DMS79 (cell line): ENCODE measurements at places on chromosomes 6 and 20.
A peak's percentile ranks its signal among the peaks of the same experiment; 100 is the strongest.

- DNase-seq = no peak
Observed at GRCh38 chr20:49338061-49338460, 60.2 kb upstream of the ZNFX1 start.

GRCh38 chr6:38116248-38116647, 296.7 kb downstream of the ZFAND3 start:
- no peak for DNase-seq

- DNase-seq = no peak
Observed at GRCh38 chr6:94769197-94769596, 808.1 kb upstream of the MANEA start.

GRCh38 chr6:117266257-117267053, 1.1 kb downstream of the VGLL2 start:
- DNase-seq = no peak

GRCh38 chr6:79630883-79631692, at the start of gene SH3BGRL2:
TSS of gene SH3BGRL2 (plus strand) at chr6:79631329. CDS start at chr6:79631462, 133 bp downstream.
- peak; percentile 73 for DNase-seq

DNA sequence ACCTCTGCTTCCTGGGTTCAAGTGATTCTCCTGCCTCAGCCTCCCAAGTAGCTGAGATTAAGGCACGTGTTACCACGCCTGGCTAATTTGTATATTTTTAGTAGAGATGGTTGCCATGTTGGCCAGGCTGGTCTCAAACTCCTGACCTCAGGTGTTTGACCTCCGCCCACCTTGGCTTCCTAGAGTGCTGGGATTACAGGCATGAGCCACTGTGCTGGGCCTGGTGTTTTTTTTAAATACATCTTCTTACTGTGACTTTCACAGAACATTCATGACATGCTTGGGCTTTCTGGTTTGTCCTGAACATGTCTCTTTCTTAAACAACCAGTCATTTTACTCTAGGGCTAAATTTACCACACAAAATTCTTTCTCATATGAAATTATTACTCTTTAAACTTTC, 34.7 kb upstream of the FAM8A1 start:
- DNase-seq = no peak

DNA sequence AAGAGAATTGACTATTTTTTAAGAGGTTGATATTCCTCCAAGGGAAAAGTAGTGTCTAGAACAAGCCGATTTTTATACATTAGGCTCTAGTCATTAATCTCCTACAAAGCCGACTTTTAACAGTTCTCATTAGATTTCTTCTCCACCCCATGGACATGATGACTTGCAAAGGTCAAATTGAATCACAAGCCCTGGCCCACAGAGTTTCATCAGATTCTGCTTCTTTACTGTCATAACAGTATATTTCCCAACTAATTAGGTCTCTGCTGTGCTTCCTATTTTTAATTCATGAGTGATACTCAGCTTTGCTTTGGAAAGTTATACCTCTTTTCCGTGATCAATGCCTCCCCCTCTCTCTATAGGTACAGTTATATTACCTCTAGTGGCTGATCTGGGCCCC, 90.6 kb upstream of the ADGRB3 start:
- no peak for DNase-seq

- no peak for DNase-seq
Observed at GRCh38 chr6:108874470-108875160, 26.4 kb downstream of the ARMC2 start.

- no peak for DNase-seq
Observed at GRCh38 chr6:2718334-2719092, 32.2 kb downstream of the MYLK4 start.

DNA sequence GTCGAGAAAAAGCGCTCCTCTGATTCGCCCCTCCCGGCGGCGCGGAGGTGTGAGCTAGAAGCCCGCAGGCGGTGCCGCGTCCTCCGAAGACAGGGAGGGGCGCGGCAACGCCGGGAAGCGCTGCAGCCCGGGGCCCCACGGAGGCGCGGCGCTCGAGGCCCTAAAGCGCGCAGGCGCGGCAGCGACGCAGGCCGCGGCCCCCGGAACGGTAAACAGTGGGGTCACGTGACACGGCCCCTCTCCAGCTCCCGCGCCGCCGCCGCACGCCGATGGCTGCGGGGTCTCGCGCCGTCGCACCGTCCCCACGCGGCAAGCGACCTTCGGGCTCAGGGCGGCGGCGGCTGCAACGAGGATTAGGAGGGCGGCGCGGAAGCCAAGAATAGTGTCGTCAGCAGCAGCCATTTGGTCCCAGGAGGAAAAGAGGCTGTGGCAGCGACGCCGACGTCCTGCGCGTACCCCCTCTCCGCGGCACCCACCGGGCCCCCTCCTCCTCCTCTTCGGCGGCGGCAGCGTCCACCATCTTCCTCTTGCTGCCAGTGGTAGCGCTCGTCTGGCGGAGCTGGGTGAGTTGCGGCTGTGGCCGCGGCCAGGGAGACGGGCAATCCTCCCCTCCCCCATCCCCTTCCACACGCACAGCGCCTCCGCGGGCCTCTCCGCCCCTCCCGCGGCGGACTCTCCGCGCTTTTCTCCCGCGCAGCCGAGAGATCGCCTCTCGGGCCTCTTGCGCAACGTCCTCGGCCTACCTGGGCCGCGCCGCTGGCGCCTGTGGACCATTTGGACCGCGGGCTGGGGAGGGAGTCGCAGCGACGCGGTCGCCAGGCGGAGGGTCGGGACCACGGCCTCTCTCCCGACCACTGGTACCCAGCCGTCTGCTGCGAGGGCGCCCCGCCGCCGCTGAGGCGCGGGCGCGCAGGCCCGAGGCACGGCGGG, at the start of gene PHF3:
PHF3 (plus strand) TSS at position 215 of the 930 bp plus-strand sequence. CDS start 10,750 bp downstream, outside the sequence.
- peak; percentile 70 for DNase-seq

DNA sequence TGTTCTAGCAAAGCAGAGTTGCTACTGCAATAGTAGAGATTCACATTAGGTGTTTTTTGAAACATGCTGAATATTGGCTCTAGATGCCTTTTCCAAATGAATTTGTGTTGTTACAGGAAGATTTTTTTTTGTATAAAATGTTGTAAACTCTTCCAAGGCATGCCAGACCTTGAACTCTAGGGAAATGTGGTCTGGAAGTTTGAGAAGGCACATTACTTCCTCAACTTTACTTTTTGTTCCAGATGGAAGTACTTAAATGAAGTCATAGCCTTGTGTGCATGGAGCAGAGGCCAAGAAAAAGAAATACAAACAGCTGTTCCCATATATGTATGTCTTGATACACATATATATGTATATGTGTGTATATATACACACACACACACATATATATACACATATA, 585.7 kb upstream of the MARCKS start:
- DNase-seq = no peak

DNA sequence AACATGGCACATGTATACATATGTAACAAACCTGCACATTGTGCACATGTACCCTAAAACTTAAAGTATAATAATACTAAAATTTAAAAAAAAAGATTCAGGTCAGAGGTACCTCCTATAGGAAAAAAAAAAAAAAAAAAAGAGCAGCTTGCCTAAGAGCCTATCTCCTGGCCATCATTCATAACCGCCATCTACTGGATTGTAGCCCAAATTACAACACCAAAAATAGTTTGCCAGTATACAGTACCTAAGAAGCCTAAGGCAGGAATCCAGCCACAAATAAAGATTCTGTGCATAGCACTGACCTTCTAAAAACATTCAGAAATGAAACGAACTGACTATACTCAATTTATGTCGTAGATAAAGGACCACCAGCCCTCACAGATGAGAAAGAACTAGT, 438.4 kb upstream of the ADGRB3 start:
- DNase-seq = no peak

DNA sequence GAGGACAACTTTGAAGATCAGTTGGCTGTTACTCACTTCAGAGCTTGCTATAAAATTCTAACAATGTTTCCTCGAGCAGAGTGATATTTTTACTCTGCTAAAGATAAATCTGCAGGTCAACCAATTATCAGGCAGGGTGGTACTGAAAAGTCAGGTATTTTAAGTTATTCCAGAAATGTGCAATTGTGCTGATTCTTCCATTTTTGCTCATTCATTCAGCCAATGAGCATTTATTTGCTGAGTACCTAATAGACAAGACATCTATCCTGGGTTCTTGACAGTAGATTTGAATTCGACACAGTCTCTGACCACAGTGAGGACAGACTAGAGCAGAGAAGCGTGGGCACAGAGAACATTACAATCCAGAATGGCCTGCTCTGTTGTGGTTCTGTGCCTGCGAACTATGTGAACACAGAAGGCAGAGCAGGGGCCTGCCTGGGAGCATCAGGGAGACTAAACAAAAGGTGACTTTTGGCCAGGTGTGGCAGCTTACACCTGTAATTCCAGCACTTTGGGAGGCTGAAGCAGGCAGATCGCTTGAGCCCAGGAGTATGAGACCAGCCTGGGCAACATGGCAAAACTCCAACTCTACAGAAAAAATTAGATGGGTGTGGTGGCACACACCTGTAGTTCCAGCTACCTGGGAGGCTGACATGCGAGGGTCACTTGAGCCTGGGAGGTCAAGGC, 14.8 kb downstream of the TPMT start:
- no peak for DNase-seq

DNA sequence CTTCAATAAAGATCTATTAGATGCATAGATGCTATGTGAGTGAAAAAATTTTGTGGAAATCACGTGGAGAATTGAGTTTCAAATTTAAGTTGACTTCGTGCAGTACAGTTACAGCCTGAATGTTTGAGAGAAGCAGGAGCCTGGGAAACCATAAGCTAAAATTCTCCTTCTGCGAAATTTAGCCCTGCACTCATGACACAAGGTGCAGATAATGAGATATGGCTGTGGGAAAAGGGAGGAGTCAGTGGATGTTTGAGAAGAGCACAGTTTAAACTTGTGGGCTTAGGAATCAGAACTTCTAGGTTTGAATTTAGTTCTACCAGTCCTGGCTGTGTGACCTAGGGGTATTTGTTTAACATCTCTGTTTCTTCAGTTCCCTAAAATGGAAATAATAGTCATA, 32.1 kb upstream of the SIRPG start:
- DNase-seq = no peak

DNA sequence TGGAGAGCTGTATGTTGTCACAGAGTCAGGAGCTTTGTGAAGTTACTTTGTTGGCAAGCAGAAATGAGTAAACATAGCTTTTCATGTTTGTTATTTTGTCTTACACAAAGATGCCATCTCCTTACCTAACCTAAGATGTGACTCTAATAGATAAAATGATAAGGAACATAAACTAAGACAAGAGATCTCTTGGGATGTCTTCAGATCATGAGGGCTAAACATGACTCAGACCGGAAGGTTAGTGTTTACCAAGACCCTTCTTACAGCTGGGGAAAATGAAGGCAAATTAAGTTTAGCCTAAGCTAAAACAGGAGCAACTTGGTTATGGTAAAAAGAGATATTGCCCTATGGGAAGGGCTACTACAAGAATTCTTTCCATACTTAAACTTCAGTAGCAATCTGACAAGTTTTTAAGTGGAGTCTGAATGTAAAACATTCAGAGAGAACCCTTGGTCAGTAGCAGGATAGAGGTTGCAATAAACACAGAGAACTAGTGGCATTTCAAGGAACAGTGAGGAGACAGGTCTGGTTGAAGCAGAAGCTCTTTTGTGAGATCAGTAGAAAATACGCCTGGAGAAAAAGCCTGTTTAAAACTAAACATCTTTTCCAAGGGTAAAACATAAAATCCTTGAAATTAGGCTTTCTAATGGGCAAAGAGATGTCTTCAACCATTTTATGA, 29.9 kb downstream of the SGK1 start:
- DNase-seq = no peak

- DNase-seq = no peak
Observed at GRCh38 chr6:6362056-6362840, 41.8 kb upstream of the F13A1 start.

- no peak for DNase-seq
Observed at GRCh38 chr6:137115658-137116057, 57.8 kb downstream of the IL22RA2 start.

DNA sequence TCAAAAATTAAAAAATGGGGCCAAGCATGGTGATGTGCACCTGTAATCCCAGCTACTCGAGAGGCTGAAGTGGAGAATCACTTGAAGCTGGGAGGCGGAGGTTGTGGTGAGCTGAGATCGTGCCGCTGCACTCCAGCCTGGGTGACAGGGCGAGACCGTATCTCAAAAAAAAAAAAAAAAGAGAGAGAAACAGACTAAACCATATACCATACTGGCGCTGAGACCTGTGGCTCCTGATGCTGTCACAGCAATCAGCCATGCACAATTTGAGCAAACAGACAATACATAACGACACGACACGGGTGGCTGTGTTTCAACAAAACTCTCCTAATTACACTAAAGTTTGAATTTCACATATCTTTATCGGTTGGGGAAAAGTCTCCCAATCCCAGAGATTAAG, 14.9 kb upstream of the CBFA2T2 start:
- peak; percentile 14 for DNase-seq

DNA sequence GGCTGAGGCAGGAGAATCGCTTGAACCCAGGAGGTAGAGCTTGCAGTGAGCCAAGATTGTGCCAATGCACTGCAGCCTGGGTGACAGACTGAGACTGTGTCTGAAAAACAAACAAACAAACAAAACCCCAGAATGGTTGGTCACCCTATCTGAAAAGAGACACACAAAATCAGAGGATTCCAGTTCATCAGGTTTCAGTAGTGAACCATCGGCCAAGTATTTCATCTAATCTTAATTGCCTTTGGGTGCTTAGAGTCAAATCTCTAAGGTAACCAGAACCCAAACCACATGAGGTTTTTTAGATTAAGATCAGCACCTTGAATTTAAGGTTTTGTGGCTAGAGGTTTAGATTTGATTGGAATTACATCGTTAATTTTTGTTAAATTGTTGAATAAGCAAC, 8.3 kb upstream of the ZBTB2 start:
- DNase-seq = no peak
